Hypothalamus (tissue), 51 donors: ENCODE measurements at places on chromosomes 2 and 18.

- DNase-seq, result no peak
Measured at GRCh38 chr18:23828426-23828825, 139.2 kb downstream of the LAMA3 start.

GRCh38 chr2:224520064-224520463, 65.1 kb downstream of the CUL3 start:
- DNase-seq, result no peak

- DNase-seq, result no peak
Measured at GRCh38 chr2:170607171-170607570, 108.0 kb upstream of the SP5 start.

GRCh38 chr2:120439637-120440384, 93.9 kb downstream of the INHBB start:
- DNase-seq, result no peak

- DNase-seq, result no peak
Measured at GRCh38 chr2:96153991-96154431, 8.8 kb upstream of the DUSP2 start.

GRCh38 chr2:146451972-146452371, 1392.9 kb upstream of the ACVR2A start:
- no peak for DNase-seq

DNA sequence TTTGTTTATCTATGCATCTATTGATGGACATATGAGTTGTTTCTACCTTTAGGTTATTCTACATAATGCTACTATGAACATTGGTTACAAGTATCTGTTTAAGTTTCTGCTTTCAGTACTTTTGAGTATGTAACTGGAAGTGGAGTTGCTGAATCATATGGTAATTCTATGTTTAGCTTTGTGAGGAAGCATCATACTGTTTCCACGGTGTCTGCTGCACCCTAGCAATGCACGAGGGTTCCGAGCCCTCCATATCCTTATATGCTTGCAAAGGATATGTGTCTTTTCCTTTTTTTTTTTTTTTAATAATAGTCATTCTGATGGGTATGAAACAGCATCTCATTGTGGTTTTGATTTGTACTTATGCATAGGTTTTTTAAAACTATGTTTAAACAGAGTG, 83.7 kb downstream of the FMNL2 start:
- DNase-seq, result no peak

DNA sequence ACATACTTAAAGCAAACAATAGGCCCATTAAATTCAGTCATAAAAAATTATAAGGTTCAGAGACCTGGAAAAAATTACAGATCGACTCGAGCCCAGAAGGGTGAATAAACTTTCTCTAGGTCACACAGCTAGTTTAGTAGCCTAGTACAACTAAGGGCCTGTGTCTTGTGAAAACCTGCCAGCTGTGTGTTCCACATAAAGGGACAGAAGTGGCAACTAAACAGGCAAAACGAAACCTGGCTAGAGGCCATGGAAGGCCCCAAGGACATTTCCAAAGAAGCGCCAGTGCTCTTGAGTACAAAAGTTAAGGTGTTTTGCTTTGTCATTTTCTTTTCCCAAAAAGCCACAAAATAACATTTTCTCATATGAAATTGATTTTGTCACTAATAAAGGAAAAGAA, 164.9 kb downstream of the L3MBTL4 start:
- DNase-seq, result no peak

DNA sequence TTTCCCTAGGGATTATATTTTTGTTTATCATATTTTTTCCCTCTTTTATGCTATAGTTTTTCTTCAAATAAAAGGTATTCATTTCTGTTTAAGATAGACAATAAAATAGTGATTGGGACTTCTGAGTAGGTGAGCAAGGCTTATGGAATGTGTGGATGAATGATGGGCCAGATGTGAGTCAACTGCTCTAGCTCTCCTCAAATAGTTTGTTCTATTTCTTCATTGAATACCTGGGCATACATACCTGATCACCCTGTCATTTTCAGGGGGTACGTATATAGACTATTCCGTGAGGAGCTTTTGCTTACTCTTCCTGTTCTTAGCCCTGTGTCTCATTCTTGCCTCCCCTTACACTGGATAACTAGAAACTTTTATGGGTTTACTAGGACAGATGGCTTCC, 41.9 kb downstream of the BABAM2 start:
- no peak for DNase-seq

DNA sequence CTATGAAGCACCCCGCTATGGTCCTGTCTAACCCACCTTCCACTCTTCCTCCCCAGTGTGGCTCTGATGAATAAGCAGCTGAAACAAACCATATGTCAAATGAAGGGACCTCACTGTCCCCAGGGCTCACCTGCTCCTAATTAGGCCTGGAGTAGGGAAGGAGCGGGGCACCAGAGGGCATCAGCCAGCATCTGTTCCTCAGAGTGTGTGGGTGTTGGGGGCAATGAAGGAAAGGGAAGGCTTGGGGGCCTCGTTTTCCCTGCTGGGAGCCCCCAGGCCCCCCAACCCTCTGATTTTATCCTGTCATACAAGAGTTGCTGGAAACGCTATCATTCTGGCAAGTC, 274.7 kb downstream of the HAUS1 start:
- DNase-seq, result no peak

DNA sequence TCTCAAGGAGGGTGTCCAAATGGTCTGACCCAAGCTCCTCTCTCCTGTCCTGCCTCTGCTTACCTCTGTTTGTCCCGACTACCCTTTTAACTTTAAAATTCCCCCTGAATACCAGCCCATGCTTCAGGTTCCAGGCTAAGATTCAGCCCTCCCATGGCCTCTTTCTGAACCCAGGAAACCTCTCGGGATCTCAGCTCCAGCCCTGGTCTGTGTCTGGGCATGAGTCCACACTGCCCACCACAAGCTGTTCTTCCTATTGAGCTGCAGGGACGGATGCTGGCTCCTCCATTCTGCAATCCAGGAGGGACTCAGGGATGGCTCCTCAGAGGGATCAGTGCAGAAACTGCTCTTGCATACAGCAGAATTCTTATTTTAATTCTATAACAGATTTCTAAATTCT, 78.9 kb downstream of the MYT1L start:
- DNase-seq, result no peak

- DNase-seq, result no peak
Measured at GRCh38 chr2:165173215-165173614, 30.6 kb downstream of the SCN3A start.

- DNase-seq, result no peak
Measured at GRCh38 chr2:73091164-73091563, 19.7 kb upstream of the SFXN5 start.

DNA sequence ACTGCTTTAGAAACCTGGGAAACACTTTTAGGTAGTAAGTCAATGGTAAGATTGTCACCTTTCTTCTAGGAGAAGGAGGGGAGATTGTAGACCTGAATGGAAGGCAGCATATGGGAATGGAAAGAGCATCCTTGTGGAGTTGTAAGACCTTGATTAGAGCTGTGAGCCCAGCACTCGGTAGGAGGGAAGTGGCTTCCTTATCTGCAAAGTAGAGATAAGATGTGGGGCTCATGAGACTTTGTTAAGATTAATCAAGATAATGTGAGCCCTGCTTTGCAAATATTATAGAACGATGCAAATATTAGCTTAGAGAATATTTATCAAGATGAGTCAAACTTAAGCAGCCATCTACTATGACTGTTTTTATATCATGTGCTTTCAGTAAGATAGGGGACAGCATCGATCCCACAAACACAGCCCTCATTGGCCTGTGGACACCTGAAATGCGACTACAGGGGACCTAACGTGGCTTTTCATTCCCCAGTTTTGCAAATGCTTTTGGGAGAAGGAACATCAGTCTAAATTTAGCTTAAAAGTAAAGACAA, 243.7 kb downstream of the LTBP1 start:
- no peak for DNase-seq

- DNase-seq, result no peak
Measured at GRCh38 chr2:235051436-235052260, 99.8 kb downstream of the SH3BP4 start.

GRCh38 chr2:216596980-216597509, 36.2 kb upstream of the IGFBP2 start:
- DNase-seq, result no peak

- DNase-seq, result no peak
Measured at GRCh38 chr18:6604573-6604941, 125.0 kb upstream of the ARHGAP28 start.

- no peak for DNase-seq
Measured at GRCh38 chr2:213285404-213285803, 1.1 kb downstream of the SPAG16 start.

DNA sequence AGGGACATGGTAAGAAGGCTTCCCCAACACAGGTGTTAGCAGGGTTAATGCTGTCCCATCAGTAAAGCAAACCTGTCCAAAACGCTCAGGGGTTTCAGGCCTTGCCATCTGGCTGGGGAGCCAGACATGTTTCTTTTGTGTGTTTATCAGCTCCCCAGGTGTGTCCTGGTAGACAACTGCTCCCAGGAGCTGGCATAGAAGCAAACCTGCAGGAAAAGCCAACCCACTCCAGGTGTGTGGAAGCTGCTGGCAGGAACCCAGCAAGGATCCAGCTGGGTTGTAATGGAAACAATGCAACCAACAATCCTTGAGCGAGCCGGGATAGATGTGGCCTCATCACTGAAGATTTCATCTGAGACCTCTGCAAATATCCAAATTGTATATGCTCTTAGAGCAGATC, 123.1 kb downstream of the RAB3GAP1 start:
- DNase-seq, result no peak

DNA sequence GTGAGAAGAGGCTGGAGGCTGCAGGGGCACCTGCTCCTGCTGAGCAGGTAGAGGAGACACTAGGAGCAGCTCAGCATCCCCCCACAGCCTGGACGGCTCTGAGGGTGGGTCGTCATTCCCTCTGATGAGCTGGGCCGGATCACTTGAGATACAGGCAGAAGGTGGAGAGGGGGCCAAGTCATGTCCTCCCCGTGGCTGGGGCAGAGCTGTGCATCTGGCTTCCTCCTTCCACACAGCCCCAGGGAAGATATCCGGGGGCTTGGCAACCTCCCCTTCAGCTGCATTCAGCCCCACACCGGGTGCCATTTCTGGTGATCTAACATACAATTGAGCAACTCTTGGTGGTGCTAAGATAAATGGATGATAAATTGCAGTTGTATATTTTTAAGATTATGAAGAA, 236.9 kb downstream of the LDLRAD4 start:
- no peak for DNase-seq

GRCh38 chr18:75070235-75070624, 138.7 kb downstream of the PTGR3 start:
- DNase-seq, result no peak

GRCh38 chr2:85741833-85742455, 11.8 kb upstream of the ATOH8 start:
- DNase-seq, result peak; percentile 60

DNA sequence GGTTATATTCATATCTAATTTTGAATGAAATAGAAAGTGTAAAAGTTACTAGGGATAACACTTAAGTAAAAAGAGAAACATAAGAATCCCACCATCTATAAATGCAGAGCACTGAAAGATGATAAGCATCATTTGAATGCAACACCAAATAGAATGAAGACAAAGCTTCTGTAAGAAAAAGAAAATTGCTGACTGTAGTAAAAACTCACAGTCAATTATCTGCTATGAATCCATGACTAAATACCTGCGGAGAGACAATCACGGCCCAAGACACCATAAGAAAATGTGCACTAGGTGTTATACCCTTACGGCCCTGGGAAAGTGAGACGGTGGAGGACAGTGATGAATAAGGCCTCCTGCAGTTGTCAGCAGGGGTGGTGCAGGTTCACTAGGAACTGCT, 45.4 kb upstream of the OSR1 start:
- DNase-seq, result no peak

DNA sequence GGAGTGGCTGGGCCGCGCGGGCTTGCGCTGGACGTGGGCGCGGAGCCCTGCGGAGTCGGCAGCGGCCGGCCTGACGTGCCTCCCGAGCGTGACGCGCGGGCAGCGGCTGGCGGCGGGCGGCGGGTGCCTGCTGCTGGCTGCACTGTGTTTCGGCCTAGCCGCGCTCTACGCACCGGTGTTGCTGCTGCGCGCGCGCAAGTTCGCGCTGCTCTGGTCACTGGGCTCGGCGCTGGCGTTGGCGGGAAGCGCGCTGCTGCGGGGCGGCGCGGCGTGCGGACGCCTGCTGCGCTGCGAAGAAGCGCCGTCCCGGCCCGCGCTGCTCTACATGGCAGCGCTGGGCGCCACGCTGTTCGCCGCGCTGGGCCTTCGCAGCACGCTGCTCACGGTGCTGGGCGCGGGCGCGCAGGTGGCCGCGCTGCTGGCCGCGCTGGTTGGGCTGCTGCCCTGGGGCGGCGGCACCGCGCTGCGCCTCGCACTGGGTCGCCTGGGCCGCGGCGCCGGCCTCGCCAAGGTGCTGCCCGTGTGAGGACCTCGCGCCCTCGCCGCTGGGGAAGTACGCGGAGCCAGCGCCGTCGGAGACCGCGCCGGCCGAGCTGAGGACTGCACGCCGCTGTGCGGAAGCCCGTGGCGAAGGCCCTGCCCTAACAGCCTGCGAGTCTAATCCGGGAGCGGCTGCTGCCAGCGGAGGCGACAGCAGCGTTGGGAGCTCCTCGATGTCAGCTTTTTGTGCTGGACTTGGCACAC, 526 bp downstream of the SFT2D3 start:
- DNase-seq, result peak; percentile 63

GRCh38 chr2:177114712-177115111, 97.9 kb upstream of the HNRNPA3 start:
- no peak for DNase-seq

DNA sequence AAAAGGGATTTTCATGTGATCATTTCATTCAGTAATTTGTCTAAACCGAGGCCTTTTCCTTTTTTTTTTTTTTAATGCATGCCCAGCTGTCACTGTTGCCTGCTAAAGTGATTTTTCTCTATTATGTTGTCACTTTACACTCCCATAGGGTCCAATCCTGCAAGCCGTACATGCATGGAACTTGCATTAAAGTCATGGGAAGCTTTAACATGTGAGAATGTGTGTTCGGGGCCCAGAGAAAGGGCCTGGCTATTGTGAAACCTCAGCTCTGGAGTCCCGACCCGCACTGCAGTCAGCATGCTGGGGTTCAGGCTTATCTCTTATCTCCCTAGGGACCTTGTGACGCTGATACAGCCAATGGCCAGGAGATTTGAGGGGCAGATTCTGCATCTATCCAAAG, 474.6 kb downstream of the SLC4A3 start:
- no peak for DNase-seq

- DNase-seq, result no peak
Measured at GRCh38 chr2:240432430-240432819, 3.0 kb upstream of the GPC1 start.

DNA sequence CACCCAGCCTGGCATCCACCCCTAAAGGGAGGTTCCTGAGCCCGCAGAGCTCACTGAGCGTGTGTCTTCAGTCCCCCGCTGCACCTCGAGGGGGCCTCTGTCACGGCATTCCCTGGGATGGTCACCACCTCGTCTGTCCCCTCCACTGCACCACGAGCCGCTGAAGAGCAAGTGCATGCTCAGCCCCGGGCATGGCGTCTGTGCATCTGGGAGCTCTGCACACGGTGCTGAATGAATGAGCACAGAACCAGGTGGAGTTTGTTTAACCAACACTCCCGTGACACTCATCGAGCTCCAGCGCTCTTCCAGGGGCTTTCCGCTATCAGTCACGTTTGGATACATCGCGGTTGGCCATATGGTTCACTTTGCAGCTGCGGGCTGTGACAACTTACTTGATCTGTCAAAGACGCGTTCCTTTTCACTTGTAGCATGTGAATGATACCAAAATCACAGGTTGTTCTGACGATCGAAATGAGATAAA, 9.2 kb downstream of the ALLC start:
- no peak for DNase-seq

GRCh38 chr18:57915865-57916582, 112.9 kb upstream of the ATP8B1 start:
- peak; percentile 51 for DNase-seq
